Stimulated activated CD8-positive, alpha-beta memory T cell treated with anti-CD3 and anti-CD28 coated beads, Interleukin-15, amount 100 ng/mL, for 4 hours (primary cell): ENCODE measurements at places on chromosomes 5 and 9.

DNA sequence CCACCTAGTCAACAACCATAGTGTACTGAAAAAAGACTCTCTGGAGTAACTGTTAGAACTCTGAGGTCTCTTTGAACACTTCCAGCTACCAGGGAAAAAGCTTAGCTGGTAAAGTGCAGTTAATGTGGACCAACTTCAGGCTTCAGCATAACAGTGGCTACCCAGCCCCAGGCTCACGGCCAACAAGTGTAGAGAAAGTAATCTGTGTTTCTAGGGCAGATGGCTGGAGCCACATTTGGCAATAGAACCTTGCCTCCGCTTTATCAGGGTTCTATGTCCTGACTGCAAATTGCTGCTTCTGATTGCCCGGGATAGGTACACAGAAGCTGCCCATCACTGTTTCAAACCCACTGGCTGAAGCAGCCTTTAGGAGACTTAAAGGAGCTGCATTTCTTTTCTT, 76.0 kb upstream of the SIMC1 start:
- no peak for DNase-seq

DNA sequence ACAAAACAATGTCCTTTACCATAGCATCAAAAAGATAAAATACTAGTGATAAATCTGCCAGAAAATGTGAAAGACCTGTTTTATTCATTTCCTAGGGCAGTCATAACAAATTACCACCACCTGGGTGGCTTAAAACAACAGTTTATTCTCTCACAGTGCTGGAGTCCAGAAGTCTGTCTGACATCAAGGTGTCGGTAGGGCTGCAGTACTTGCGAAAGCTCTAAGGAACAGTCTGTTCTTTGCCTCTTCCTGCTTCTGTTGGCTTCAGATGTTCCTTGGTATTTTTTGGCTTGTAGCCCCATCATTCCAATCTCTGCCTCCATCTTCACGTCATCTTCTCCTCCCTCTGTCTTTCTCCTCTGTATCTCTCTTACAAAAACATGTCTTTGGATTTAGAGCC, 51.0 kb downstream of the PTPDC1 start:
- DNase-seq, result no peak

DNA sequence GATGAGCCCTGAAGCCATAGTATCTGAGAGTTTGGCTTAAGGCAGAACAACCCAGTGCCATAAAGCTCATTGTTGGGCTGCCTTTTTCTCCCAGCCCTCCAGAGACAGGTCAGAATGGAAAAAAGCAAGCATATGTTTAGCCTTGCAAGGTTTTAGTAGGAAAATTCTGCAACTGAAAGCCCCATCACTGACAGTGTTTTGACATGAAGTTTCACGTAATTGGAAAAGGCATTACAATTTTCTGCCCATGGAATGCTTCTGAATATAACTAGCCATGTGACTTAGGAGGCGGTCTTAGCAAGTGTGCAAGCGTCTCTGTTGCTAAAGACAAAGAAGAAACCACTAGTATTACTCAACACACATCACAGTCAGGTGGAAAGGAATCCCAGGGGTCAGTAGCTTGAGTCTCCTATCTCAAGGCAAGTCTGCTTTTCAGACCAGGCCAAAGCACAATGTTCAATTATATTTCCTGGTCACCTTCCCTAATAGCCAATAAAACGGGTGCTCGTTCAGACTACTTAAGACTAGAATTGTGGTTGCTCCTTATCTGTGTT, 117.6 kb downstream of the CARTPT start:
- no peak for DNase-seq

- no peak for DNase-seq
Measured at GRCh38 chr5:95818181-95819147, 4.1 kb downstream of the GLRX start.

DNA sequence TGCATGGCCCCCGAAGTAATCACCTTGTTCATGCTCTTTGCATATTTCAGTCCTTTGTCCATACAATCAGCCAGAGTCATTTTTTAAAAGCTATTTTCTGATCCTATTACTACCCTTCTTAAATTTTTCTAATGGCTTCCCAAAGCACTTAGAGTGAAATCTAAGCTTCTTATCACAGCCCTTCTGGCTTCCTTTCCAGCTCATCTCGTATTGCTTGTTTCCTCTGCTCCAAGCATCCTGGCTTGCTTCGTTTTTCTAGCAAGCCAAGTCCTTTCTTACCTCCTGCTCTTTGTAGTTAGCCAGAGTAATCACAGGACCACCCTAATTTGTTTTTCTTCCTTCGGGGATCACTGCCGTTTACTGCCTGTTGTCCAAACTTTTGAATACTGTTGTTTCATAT, 453.3 kb downstream of the KIF4B start:
- no peak for DNase-seq

DNA sequence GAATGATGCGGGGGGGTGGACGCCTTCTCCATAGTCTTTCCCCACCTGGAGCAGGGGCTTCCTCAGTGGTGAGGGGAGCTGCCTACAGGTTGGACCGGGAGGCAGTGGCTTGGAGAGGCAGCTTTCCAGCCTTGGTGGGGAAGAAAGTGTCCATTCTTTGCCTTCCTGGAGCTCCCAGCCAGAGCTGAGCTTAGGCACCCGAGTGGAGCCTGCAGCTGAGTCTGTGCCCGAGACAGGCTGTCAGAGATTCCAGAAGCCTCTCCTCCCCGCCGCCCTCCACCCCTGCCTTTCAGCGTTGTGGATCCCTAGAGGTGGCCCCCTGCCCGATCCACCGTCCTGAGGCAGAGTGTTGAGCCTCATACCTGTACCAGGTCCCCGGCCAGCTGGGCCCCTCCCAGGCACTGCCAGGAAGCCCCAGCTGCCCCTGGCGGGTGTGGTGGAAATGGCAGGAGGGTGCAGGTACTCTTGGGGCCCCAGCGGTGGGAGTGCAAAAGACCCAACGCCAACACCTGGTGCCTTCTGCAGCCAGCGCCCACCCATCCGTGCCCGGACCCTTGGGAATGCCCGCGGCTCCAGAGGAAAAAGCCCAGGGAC, 112.0 kb downstream of the RXRA start:
- DNase-seq, result no peak

GRCh38 chr5:139660923-139661814, 13.0 kb downstream of the CXXC5 start:
- no peak for DNase-seq

DNA sequence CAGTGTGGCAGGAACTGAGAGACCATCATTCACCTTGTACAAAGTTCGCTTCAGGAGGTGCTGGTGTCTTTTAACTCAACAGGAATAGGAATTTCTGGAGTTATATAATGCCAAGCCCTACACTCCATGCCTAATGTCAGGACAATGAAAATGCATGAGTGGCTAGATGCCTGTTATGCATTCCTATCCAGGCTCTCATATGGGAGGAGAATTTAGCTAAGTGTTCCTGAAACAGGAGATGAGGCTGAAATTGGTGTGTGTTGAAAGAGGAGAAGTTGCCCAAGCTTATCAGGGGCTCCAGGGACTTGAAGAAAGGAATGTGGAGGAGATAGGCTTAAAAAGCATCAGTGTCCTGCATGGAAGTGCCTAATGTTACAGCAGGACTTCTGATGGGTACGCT, 26.8 kb upstream of the PRUNE2 start:
- no peak for DNase-seq

GRCh38 chr5:158869092-158869491, 230.6 kb downstream of the EBF1 start:
- DNase-seq, result no peak

GRCh38 chr9:71364186-71364955, 242.9 kb upstream of the TRPM3 start:
- no peak for DNase-seq

- DNase-seq, result no peak
Measured at GRCh38 chr5:137164536-137164935, 334.6 kb downstream of the SPOCK1 start.

DNA sequence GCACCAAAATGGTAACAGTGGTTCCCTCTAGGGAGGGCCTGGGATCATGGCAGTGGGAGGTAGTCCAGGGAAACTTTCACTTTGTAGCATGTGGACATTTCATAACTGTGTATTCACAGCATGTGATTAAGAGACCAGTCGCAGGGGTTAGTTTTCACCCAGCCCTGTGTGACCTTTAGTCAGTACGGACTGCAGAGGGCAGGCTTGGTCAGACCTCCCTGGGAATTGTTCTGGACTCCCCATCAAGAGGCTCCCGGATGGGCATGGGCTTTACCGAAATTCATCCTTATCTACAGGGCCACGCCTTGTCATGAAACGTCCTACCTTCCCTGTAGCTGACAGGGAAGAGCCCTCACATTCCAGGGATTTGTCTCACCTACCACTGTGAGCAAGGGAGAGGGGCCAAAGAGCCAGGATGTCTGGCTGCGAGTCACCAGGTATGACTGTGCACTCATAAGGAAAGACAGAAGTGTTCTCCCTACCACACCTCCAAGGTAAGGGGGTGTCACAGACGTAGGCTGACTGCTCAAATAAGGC, 19.9 kb downstream of the GPX3 start:
- DNase-seq, result no peak

DNA sequence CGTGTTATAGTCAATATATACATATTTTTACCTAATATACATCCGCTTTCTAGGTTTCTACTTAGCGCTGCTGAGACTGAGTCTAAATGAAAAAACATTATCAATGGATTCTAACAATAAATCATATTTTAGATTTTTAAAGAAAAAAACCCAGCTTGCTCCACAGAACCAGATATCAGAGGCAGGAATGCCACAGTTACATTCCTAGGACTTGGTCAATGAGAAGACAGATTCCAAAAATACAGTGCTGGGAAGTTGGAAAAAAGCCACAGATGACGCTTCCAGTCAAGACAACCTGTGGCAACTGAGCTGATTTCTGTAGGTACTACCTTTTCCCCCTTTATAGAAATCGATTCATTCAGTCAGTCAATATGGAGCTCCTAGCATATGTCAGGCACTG, 577 bp upstream of the CCDC112 start:
- DNase-seq, result no peak

DNA sequence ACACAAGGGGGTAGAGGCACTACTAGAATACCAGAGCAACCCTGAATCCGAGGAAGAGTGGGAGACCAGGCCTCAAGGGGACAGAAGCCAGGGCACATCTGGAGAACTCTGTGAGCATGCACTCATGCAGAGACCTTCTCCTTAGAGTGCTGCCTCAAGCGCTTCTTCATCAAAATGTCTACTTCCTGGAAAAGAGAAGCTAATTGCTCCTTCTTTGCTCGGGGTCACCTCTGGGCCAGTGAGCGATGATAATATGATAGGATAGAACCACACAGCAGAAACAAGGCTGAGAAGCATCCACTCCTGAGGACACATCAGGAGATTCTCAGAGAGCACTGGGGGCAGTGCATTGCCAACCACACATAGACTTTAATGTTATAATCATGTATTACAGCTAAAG, 23.7 kb upstream of the LMNB1 start:
- no peak for DNase-seq

DNA sequence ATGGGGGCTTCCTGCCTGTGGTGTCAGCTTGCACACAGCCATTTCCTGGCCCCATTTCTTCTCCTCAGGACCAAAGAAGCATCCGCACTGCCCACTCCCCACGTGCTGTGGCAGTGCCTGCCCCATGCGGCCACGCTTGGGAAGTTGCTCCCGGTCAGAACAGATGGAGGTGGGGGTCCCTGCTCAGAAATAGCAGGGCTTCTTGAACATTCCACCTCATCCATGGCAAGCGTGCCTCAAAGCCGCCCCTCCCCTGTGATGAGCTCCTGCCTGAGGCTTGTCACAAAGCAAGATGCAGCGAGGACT, 238.2 kb downstream of the SYK start:
- no peak for DNase-seq

GRCh38 chr5:77777281-77777892, 1.2 kb upstream of the TBCA start:
- no peak for DNase-seq

DNA sequence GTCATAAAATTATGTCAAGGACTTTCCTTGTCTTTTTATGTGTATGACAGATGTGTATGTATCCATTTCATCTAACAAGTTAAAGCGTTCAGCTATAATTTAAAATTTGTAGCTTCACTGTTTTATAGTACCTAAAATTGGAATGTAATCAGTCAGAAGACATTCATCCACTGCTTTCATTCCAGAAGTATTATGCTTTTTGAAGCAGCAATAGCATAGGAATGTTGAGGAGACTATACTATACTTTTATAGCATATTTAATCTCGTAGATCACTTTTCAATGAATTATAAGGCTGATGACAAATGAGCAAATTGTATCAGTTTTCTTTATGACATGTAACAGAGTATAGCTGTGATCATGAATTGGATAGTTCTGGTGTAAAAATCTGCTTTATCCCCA, 6.9 kb downstream of the PCDHGA12 start:
- DNase-seq, result no peak

DNA sequence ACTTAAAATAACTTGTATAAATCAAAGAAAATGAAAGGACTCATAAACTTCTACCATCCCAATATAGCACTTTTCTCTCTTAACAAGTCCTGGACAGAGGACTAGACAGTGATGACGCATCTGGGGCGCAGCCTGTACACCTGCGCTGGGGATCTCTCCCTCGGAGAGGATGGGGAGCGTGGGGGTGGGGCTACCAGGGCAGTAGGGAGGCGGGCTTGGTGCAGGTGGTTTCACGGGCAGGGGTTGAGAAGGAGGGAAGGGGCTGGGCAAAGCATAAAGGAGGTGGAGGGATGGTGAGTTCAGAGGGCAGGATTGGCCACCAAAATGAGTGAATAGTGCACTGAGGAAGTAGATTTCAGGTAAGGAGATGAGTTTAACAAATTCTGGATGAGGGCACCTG, 41.1 kb downstream of the STC2 start:
- no peak for DNase-seq

- DNase-seq, result no peak
Measured at GRCh38 chr5:132486318-132487094, 4.1 kb downstream of the IRF1 start.

DNA sequence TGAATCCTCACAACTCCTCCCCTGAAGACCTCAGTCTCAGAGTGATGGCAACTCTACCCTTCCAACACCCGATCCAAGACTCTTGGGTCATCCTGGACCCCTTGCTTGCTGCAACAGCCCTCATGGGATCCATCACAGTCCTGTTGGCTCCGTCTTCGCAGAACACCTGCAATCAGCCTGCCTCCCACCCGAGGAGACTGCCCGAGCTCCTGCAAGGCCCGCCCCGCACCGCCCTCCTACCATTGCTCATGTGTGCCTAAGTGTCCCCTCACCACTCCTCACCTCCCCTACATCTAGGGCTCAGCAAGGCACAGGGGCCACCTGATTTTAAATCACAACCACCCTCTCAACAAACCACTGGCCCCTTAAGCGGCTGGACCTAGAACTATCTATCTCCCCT, 5.3 kb downstream of the SEMA4D start:
- no peak for DNase-seq

DNA sequence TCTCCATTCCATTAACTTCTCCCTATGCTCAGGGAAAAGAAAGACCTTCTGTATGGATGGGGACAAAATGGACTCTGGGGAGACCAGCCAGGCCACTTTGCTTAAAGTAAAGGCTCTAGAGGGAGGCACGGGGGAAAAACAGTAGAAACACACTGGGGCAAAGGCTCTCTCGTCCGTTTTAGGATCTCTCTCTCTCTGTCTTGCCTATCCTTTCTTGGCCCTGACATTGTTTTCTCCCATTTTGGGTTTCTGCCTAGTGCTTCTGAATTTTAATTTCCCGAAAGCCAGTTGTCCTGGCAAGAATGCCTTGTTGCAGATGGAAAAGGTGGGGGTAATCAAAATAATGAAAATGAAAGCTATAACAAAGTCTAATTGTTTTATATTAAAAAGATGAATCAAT, 28.2 kb downstream of the NMUR2 start:
- no peak for DNase-seq
